ENCODE measurements at places on chromosomes 1 and 21. TPM values are rescaled to one million over a fixed set of nuclear protein-coding genes. Genes with fewer than 3 reads are reported as not detected.

- DNase-seq = no peak
These were observed 4.1 kb upstream of the UTS2 start for GRCh38 chr1:7857000-7857399.

GRCh38 chr1:9894115-9894514, 16.0 kb downstream of the CTNNBIP1 start:
- no peak for DNase-seq

The RCAN3 gene
- polyA plus RNA-seq = 10.9 TPM

The S100A8 gene
- 14.9 TPM for polyA plus RNA-seq

The CDA gene
- polyA plus RNA-seq = 6.1 TPM
